ENCODE measurements at places on chromosomes 2 and 18.
A peak's percentile ranks its signal among the peaks of the same experiment; 100 is the strongest.

DNA sequence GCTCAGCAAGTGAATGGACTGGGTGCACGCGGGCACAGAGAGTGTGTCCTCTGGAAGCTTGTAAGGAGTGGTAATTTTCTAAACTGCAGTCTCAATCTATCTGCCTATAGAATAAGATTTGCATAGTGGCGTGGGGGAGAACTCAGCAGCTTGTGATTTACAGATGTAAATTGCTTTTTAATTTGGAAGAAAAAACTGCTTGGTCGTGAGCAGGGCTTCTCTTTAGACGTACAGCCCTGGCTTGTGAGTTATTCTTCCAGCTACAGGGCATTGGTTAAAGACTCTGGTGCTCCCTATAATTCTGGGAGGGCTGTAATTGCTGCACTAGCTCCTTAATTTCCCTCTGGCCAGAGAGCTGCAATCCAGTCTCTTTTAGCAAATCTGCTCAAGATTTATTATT lies 84.9 kb downstream of the MARCO start:
- no peak for DNase-seq

GRCh38 chr18:75316826-75317225 lies 106.2 kb downstream of the TSHZ1 start:
- DNase-seq = no peak

- DNase-seq = no peak
Measured at GRCh38 chr18:4412286-4412685, 42.8 kb downstream of the DLGAP1 start.

DNA sequence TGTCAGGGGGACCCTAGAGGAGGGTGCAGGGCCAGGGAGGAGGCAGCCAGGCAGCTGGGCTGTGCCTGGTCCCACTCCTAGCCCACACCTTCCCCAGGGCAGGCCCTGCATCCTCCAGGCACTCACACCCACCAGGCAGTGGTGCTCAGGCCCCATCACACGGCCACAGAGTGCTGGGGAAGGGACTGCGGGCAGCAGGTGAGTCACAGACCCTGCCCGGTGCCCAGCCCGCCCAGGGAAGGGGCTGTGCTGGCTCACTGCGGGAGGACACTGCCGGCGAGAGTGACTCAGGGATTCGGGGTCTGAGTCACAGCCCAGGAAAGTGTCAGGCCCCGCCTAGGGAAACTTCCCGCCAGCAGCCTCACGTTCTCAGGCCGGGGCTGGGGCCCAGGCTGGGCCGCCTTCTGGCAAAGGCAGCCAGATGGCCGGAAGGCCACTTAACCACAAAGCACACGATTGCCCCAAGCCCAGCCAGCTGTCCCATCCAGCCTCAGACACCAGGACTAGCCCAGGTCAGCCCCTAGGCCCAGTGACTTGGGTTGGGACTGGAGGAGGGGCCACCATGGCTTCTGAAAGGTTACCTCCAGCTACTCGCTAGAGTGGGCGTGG lies 42.2 kb downstream of the BIN1 start:
- peak; percentile 95 for DNase-seq

- no peak for DNase-seq
Measured at GRCh38 chr2:231342061-231342711, 53.3 kb upstream of the B3GNT7 start.

DNA sequence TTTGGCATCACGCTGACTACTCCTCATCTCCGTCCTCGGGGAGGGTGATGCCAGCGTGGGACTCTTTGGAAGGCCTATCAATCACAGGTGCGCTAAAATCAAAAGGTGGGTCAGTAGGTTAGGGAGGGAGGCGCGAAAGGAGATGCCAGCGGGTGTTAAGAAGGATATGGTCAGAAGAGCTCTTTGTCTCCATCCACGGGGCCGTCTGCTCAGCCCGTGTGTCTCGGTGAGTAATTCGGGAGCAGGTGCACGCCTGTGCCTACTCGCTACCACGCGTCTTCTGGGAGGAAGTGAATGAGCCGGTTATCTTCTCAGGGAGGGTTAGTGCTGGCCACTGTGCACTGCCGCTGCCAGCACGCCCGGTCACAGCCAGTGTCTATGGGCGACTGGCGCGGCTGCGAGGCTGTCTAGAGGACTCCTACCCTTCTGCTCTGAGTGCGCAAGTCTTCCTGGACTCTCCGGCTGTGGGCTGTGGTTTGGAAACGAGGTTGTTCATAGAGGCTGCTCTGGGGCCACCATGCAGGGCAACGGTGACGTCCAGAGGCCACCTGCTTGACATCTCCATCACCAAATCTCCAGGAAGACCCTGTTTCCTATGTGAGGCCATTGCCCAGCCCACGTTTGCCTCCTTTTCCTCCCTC lies 153.4 kb downstream of the MBP start:
- DNase-seq = no peak

- no peak for DNase-seq
Measured at GRCh38 chr2:43086451-43087221, 139.8 kb downstream of the ZFP36L2 start.

- DNase-seq = no peak
Measured at GRCh38 chr2:15648593-15649525, 57.2 kb downstream of the DDX1 start.

DNA sequence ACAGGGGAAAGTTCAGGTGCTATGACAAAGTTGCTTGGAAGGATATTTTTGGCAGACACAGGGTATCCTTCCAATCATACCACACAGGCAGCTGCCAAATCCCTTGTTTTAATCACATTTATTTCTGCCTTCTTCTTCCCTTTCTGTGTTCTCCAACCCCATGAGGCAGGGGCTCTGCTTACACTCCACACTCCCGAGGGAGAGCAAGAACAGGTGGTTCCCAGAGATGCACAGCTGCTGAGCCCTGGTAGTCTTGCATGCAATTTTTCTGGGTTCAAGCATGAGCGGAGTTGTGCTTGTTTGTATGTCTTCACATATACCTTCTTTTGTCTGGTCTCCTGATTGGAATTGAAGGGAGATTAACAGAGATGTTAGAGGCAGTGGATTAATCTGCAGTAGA lies 251.7 kb upstream of the ST6GAL2 start:
- DNase-seq = no peak

GRCh38 chr2:234404957-234405356 lies 91.9 kb downstream of the ARL4C start:
- DNase-seq = no peak

DNA sequence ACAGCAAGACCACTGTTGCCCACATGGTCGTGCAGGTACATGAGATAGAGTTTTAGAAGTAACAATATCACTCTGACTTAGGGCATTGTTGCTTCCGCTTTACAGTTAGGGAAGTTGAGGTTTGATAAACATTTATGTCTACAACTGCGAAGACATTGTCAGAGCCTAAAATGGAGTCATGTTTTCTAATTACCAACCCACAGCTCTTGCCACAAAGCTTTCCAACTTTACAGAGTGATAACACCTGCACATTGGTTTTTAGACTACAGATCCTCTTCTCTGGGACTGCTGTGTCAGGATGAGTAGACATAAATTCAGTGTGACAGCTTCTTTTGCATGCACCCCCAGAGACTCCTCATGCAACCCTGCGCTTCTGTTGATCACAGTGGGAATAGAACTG lies 119.0 kb downstream of the FEZ2 start:
- DNase-seq = no peak

DNA sequence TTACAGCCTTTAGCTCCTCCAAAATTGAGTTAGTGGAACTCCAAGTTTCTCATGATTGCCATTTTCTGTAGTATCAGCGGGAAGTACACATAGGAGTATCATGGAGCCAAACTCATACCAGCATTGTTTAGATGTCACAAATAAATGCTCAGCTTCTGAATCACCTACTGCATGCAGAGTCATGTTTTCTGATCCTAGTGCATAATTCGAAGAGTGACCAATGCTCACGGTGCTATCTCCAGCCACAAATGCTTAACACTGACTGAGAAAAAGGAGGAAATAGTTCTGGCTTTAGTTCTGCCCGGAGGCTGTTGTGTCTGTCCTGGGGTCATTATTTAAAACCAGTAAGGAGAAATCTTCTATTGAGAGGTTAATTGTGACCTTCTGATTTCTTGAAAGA lies 45.4 kb upstream of the LRATD1 start:
- no peak for DNase-seq

DNA sequence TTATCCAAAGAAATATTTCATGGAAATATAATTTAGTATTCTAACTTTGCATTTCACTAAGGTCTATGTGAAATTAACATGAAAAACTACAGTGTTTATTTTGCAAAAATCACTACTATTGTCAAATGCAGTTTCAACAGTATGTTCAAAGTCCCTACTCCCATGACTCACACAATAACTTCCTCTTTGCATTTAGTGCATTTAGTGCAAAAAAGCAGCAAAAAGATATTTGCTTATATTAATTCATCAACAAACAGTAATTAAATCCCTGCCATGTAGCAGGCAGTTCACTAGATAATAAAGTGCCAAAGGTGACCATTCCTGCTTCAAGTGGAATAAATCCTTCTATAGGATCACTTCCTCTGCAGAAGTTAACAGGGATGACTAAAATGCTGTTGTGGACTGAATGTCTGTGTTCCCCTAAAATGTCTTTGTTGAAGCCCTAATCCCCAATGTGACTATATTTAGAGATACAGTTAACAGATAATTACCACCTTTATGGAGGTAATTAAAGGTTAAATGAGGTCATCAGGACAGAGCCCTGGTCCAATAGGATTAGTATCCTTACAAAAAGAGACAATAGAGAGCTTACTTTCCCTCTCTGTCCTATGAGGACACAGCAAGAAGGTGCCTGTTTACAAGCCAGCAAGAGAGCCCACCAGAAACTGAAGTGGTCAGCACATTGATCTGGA lies 61.7 kb downstream of the STK39 start:
- no peak for DNase-seq

- DNase-seq = peak; percentile 78
Measured at GRCh38 chr2:231411831-231412617, 16.5 kb downstream of the B3GNT7 start.

- DNase-seq = peak; percentile 67
Measured at GRCh38 chr2:203533676-203534591, 1.2 kb downstream of the RAPH1 start.

DNA sequence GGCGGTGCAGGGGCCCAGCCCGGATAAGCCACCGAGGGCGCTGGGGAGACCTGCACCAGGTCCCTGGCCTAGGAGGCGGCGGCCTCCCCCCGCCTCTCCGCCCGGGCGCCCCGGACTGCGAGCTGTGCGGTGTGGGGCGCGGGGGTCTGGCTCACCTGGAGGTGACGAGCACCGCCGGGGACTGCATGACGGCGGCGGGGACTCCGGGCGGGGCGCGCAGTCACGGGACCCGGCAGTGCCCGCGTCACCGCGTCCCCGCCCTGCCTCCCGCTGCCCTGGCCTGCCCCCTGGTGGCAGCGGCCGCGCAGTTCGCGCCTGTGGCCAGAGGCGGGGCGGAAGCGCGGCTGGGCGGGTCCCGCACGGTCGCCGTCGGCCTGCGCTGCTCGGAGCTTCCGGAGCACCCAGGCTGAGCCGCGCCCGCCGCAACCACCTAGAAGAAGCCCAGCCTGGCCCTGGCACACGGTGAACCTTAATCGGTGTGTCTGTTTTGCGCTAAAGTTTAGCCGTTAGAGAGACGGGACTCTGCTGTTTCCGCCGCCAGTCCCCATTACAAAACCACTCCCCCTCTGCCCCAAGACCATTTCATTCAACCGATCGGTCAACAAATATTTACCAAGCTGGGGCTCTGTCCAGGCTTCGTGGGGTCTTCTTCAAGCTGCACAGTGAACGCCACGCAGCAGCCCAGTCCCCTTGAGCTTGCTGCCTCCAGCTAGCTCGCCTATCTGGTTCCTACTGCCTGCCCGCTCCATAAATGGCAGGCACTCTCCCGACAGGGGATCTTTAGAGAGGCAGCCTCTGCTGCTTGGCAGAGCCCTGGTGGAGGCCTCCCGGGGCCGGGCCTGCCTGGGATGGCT lies at the start of gene HS1BP3:
Gene HS1BP3, minus strand, starts transcription at position 222 of the 854 bp plus-strand sequence. Its CDS starts 35 bp downstream, at position 187.
- DNase-seq = peak; percentile 77

- no peak for DNase-seq
Measured at GRCh38 chr2:144233317-144233716, 286.6 kb downstream of the ZEB2 start.

All from NCI-H460 (cell line).